ENCODE measurements at places on chromosomes 7 and 10.

DNA sequence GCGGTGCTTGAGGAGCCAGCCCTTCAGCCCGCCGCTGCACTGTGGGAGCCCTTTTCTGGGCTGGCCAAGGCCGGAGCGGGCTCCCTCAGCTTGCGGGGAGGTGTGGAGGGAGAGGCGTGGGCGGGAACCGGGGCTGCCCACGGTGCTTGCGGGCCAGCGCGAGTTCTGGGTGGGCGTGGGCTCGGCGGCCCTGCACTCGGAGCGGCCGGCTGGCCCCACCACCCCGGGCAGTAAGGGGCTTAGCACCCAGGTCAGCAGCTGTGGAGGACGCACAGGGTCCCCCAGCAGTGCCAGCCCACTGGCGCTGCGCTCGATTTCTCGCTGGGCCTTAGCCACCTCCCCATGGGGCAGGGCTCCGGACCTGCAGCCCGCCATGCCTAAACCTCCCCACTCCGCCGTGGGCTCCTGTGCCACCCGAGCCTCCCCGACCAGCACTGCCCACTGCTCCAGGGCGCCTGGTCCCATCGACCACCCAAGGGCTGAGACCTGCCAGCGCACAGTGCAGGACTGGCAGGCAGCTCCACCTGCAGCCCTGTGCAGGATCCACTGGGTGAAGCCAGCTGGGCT, 9.5 kb upstream of the GSTO1 start:
- DNase-seq: no peak

DNA sequence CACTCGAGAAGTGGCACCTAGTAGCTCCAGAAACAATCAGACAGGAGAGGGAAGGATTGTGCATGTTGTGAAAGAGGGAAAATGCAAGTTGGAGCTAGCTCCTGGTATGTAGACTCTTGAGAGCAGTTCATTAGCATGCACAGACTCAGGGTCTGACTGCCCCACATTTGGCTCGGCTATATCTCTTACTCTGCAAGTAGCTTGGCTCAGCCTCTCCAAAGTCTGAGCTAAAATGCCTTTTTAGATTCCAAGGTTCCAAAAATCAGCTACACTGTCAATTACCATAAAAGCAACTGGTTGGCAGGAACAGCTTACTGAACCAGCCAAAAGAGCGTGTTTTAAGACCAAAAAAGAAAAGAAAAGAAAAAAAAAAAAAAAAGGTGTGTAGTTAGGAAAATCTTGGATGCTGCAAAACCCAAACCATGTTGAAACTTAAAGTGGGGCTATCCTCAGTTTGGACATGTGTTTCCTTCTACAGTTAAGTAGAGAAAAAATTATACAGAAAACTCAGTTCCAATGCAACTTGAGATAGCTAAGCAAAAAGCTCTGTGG, 65.5 kb downstream of the MKX start:
- DNase-seq: no peak

DNA sequence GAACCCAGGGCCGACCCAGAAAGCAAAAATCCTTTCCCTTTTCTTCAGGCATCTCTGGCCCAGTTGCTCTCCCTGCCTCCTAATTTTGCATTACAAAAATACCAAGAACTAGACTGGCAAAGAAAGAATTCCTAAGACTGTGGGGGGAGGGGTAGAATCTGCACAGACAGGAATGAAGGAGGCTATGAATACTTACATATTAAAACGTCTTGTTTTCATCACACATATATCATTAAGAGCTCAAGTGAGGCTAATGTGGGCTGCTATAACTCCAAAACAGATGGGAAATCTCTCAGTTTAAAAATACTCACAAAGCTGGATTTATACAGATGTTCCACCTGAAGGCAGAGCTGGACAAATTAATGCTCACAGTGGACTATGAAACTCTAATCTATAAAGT, 29.2 kb upstream of the MKX start:
- no peak for DNase-seq

DNA sequence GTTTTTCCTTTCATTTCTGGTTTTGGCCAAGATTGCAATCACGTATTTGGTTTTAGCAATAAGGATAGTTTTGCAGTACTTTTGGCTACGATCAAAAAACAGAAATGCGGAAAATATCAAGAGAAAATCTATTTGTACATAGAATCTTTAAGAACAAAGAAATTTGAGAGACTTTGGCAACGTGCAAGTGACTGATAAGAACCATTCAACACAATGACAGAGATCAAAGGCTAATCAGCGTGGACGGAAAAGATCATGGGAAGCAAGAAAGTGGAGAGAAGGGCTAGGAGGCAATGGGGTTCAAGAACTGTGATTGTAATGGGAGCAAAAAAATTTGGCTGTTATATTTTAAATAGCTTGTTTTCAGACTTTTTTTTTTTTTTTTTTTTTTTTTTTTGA, 16.2 kb upstream of the LRRN3 start:
- no peak for DNase-seq

DNA sequence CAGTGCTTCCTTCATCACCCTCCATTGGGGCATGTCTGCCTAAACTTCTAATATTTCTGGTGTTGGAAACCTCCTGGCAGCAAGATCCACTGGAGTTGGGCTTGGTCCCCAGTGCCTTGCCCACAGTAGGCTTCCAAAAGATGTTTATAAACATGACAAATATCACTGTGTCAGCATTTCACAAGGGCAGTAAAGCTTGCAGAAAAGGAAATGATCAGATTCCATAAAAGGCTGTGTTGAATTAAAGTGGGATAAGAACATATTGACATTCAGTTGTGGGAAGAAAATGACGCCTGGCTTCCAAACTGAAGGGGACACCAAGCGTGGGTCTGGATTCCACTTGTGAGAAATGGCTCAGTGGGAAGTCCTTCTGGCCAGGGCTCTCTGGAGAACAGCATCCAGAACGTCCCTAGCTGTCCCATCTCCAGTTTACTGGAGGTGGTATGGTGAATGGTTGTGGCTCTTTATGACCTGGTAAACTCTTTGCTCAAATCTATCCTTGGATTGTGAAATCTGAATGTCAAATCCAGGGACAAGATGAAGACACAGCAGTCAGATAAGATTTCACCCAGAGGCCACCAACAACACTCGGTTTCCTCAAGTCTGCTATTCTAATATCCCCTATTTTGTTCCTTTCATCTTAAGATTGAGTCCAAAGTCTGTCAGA, 287.2 kb downstream of the TNS3 start:
- no peak for DNase-seq

DNA sequence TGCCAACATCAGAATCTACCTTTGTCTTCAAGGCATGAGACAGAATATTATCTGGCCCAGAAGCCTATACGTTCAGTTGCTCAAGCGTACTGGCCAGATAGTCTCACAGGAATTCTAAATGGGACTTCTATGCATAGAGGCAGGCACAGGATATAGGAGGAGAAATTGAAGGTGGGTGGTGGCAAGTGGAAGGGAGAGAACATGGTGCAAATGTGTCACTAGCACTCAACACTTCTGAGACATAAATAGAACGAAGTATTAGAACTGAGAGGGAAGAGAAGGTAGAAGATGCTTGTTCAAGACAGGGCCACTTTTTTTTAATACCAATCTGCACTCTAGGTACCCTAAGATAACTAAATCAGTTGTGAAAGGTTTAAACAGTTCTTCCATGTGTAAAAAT, 85.8 kb downstream of the TFPI2 start:
- DNase-seq: no peak

GRCh38 chr7:98659756-98660155, 42.7 kb downstream of the NPTX2 start:
- no peak for DNase-seq

- no peak for DNase-seq
These were observed 581.7 kb upstream of the TEX47 start for GRCh38 chr7:89377219-89377618.

GRCh38 chr7:44517175-44517574, 24.0 kb downstream of the NPC1L1 start:
- no peak for DNase-seq

GRCh38 chr10:13613519-13613918, 26.8 kb downstream of the PRPF18 start:
- DNase-seq: no peak

GRCh38 chr10:7035126-7035761, 375.6 kb downstream of the SFMBT2 start:
- DNase-seq: peak; percentile 57

DNA sequence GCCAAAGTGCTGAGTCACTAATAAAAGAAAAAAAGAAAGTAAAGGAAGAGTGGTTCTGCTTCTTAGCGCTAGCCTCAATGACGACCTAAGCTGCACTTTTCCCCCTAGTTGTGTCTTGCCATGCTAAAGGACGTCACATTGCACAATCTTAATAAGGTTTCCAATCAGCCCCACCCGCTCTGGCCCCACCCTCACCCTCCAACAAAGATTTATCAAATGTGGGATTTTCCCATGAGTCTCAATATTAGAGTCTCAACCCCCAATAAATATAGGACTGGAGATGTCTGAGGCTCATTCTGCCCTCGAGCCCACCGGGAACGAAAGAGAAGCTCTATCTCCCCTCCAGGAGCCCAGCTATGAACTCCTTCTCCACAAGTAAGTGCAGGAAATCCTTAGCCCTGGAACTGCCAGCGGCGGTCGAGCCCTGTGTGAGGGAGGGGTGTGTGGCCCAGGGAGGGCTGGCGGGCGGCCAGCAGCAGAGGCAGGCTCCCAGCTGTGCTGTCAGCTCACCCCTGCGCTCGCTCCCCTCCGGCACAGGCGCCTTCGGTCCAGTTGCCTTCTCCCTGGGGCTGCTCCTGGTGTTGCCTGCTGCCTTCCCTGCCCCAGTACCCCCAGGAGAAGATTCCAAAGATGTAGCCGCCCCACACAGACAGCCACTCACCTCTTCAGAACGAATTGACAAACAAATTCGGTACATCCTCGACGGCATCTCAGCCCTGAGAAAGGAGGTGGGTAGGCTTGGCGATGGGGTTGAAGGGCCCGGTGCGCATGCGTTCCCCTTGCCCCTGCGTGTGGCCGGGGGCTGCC, at the start of gene IL6:
Gene IL6, plus strand, starts transcription at position 294 of the 807 bp plus-strand sequence. Its CDS starts 63 bp downstream, at position 357.
- peak; percentile 30 for DNase-seq

DNA sequence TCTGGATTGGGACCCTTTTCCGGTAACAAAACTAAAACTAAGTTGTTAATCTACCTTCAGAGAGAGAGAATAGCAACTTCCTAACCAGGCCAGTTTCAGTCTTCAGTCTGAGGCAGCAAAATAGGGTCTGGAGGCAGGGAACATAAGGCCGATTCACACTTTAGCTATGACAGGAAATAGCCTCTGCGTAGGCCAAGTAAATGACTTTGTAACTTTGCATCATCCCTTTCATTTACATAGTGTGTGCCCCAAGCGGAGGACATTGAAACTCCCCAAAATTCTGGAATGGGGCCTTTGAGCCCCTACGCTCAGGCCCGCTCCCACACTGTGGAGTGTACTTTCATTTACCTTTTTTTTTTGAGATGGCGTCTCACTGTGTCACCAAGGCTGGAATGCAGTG, 1.7 kb upstream of the UPP1 start:
- no peak for DNase-seq

DNA sequence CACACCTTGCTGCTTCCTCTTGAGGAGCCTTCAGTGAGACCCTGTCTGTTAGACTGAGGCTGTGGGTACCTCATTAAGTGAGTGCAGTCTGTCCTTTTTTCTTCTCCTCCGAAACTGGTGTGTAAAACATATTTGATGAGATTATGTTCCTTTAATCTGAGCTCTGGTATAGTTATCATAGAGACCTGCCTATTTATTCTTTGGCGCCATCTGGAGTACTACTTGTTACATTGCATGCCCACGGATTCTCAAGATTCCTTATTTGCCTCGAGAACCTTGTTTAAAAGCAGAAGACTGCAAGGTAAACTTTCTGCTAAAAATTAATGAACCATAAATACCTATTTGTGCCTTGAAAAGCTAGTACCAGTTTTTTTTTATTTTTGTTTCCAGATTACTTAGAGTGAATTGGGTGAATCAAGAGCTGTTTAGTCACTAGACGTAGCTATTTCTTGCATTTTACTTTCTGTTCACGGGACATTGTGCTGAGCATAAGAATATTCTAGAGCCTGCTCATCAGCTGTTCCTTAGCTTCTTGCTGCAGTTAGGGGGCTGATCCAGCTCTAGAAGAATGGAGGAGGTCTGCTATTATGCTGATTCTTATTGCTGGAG, 16.9 kb upstream of the STMP1 start:
- no peak for DNase-seq

GRCh38 chr10:91050371-91051034, 129.6 kb upstream of the ANKRD1 start:
- no peak for DNase-seq

- DNase-seq: no peak
These were observed 90.5 kb upstream of the RSU1 start for GRCh38 chr10:16907687-16908086.

DNA sequence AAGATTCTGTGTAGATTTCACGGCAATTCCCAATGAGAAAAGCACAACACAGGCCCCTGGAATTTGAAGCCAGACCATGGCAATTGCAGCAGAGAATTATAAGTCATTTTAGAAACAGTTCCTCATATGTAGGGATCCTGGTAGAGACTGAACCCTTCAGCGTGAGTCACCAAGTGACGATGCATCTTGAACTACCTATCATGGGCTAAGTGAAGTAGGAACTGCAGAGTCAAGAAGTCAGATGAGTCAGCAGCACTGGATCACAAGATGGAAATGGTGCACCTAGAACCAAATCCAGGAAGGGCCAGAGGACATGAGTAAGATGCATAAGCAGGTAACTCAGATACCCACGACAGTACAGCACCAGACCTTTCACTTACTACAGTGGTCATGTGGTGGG, 140.0 kb upstream of the TPK1 start:
- DNase-seq: no peak

DNA sequence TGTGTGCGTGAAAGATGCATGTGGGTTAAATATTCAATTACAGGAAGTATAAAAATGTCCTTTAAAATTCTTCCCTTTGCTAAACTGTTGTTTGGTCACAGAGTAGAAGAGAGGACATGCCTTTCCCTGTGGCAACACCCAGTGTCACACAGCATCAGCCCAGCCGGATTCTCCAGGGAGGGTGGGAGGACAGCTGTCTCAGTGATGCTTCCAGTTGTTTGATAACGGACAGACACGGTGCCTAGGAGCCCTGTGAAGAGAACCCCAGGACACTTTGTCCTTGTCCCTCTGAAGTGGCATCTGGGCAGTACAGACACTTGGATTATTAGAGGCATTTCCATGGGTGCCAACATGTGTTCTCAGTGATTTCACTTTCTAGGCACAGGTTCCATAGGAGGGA, 306.6 kb upstream of the LRGUK start:
- DNase-seq: no peak

GRCh38 chr7:12493407-12493806, 77.1 kb upstream of the SCIN start:
- DNase-seq: no peak
